ENCODE measurements at places on chromosomes 2 and 18.

GRCh38 chr2:69177785-69178636 is 165.0 kb downstream of the ANTXR1 start:
- no peak for DNase-seq

- DNase-seq, result no peak
Measured at GRCh38 chr2:28758459-28758858, 6.8 kb downstream of the PPP1CB start.

DNA sequence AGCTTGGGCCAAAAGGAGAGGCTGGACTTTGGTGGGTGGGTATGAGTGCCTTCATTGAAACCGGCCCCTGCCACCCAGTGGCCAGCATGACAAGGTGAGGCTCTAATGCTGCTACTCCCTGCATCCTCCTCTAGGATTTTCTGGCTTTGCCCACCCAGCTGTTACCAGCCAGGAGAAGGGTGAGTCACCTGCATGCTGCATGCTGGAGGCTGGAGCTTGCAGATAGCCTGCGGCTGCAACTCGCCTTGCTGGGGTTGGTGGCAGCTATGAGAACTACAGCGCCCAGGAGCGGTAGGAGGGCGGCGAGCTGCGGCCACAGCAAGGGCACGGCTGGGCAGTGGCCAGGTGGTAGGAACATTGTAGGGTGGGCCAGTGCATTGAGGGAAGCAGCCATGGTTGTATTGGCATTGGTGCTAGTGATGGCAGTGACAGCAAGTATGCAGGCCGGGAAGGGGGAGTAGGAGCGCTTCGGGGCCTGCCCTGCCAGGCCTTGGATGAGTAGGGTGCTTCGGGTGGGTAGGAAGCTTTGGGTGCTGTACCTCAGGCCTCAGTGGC is 75.4 kb upstream of the SLC35G4 start:
- no peak for DNase-seq

DNA sequence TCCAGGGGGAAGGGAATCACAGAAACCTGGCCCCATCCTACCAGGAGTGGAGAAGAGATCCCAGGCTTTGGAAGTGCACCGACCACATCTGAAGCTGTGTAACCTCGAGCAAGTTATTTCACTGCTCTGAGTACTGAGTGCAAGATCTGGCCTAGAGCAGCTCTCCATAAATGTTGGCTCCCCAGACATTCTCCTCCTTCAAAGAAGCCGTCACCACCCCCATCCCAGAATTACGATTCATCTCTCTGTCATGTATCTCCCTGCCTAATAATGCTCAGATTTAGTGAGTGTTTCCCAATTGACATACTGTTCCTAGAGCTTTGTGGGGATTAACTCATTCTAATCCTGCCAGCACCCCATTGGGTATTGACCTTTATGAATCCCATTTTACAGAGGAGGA is 51.7 kb downstream of the TNS1 start:
- DNase-seq, result no peak

DNA sequence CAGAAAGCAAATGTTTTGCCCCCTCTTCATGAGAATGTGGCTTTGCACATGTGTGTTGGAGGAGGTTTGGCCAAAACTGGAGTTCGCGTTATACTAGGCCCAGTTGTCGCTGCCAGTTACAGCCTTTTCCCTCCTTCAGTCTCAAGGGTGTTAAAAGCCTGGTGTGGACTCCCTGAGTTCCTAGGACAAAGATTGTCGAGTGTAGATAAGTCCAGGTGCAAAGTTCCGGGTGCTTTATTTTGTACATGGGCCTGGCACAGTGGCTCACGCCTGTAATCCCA is 542 bp upstream of the RNF103 start:
- DNase-seq, result no peak

DNA sequence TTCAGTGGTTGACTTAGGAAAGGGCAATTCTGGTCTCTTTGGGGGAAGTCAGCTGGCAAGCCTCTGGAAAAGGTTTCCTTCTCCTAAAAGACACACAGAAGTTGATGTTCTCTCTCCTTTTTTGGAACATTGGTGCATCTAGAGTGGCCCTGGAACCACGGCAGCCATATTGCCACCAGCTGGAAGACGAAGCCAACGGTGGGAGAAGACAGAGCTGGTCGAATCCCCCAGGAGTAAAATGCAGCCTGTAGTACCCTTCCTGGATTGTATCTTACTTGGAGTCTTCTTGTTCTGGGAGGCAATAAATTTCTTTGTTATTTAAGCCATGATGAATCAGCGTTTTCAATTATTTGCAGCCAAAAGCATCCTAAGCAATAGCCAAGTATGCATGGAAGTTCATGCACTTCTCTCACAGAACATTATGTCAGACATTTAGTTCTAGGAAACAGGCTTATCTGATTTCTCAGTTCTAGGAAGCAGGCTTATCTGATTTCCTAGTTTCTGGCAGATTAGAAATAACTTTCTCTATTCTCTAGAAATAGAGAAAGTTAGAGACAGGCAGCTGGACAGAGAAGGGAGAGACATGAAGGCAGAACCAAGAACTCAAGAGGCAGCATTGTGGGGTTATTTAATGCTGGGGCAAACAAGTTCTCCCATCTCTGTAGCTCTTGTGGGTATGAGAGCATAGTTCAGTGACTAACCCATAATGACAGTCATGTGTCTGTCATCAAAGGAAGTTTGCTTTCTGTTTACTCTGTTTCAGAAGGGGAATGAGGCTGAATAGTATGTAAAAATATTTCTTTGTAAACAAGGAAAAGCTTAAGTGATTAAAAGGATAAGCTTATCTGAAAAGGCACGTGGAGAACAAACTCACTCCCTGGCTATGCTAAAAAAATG is 40.5 kb upstream of the NABP1 start:
- peak; percentile 74 for DNase-seq

GRCh38 chr2:144894612-144895599 is 375.0 kb upstream of the ZEB2 start:
- no peak for DNase-seq

DNA sequence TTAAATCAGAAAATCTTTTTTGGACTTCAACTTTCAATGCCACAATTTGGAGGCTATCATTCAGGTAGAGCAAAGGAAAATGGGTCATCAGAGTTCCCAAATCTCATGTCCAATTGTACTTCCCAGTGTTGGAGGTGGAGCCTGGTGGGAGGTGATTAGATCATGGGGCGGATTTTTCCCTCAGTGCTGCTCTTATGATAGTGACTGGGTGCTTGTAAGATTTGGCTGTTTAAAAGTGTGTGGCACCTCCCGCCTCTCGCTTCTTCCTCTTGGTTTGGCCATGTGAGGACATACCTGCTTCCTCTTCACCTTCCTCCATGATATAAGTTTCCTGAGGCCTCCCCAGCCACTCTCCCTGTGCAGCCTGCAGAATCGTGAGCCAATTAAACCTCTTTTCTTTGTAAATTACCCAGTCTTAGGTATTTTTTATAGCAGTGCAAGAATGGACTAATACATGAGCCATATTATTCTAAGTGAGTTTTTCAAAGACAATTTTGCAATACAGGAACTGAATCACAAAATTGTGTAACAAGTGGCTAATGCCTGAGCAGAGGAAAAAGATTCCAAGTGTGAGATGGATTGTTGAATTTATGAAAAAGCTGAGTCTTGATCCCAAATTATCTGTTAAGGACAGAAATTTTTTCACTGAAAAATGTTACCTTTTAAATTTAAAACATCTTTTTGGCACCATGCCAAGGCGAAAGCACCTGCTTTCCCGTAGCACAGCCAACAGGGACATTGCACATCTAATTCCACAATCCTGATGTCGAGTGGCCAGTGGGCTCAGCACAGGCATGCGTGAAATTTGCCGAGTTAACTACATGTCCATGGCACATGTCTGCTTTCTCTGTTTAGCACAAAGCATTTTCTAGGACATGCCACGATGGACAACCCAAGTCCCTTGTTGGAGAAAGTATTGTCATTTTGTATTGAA is 150.9 kb downstream of the COL6A3 start:
- peak; percentile 53 for DNase-seq

GRCh38 chr2:168723275-168723899 is 79.0 kb upstream of the NOSTRIN start:
- no peak for DNase-seq
